Activated naive CD4-positive, alpha-beta T cell treated with Interleukin-2 at 50 U/mL for 16 hours (primary cell): ENCODE measurements at places on chromosomes 4 and X.

GRCh38 chr4:186449954-186450353 lies 105.4 kb downstream of the MTNR1A start:
- DNase-seq, result no peak

GRCh38 chr4:177555007-177555574 lies 112.9 kb upstream of the AGA start:
- DNase-seq, result no peak

GRCh38 chr4:180081072-180081471 lies 2162.1 kb upstream of the TENM3 start:
- no peak for DNase-seq

DNA sequence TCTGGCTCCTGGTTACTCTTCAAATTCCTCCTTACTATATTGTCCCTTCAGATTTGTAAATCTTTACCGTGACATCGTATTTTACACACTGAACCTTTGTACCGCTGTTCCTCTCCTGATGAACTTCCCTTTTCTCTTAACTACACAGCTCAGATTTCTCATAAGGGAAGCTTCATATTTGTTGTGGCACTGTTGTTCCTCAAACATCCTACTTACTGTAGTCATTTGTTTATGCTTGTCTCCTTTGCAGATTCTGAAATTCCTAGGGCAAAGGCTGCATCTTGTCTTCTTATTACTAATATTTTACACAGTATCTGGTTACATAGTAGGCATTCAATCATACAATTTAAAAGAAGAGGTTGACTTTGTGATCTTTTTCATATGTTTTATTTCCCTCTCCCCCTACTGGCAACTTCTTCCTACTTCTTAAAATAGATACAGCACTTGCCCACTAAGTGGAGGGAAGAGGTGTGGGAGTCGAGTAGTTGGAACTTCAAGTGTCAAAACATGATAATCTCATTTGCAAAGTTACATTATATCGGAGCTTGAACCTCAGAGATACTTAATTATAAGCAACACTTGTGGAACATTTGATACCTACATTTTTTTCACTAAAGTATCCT lies 50.0 kb downstream of the TET2 start:
- no peak for DNase-seq

DNA sequence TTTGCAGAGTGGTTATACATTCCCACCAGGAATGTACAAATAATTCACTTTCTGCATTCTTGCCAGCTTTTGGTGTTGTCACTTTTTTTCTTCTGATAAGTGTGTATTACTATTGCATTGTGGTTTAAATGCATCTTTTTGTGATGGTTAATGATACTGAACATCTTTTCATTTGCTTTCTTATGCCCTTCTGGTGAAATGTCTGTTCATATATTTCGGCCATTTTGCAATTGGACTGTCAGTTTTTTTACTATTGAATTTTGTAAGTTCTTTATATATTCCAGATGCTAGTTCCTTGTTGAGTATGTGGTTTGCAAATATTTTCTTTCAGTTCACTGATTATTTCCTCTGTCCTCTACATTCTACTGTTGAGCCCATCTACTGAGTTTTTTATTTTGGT lies 19.4 kb upstream of the BMP2K start:
- no peak for DNase-seq

- DNase-seq, result no peak
Measured at GRCh38 chr4:146261041-146261440, 46.7 kb downstream of the REELD1 start.

- DNase-seq, result no peak
Measured at GRCh38 chr4:20101831-20102230, 149.9 kb upstream of the SLIT2 start.

DNA sequence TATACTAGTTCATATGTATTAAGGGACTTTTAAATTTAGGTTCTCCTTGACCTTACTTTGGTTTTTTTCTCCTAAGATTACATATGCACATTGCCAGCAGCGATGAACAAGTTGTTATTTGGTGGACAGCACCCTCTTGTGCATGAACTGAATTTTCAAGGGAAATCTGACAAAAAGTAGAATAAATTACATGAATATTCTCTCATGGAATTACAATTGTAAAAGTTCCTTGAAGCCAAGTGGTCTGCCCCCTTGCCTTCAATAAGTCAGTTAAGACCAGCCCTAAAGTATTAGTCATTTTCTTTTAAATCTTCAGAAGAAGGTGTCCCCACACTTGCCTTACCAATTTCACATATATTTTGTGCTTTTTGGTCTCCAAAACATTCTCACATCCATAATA lies 30.7 kb upstream of the SMARCA5 start:
- no peak for DNase-seq

- DNase-seq, result no peak
Measured at GRCh38 chr4:181161669-181162068, 1081.5 kb upstream of the TENM3 start.

GRCh38 chrX:15438332-15438731 lies 54.1 kb upstream of the VEGFD start:
- DNase-seq, result no peak

DNA sequence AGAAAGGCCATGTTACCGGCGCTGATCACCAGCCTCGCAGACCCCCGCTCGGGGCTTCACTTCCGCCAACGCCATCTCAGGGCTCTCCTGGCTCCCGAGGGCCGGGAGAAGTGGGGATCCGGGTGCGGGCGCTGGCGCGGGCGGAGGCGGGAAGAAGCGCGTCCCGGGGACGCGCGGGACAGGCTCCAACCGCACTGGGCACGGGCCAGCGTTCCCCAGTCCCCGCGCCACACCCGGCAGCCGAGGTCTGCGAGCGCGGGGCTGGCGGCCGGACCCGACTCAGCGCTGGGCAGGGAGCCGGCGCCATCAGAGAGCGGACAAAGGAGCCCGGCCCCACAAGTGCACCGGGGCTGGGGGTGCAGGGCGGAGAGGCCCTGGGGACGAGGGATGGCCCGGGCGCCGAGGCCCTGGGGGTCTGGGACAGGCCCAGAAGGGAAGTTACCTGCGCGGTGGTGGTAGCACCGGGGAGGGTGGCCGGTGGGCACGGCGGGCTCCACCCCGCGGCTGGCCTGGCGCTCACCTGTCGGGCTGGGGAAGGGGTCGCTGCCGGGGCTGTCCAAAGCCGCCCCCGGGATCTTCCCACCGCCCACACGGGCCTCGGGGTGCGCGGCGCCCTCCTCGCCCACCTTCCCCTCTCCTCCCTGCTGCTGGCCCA lies 449 bp downstream of the CTPS2 start:
- DNase-seq, result no peak

DNA sequence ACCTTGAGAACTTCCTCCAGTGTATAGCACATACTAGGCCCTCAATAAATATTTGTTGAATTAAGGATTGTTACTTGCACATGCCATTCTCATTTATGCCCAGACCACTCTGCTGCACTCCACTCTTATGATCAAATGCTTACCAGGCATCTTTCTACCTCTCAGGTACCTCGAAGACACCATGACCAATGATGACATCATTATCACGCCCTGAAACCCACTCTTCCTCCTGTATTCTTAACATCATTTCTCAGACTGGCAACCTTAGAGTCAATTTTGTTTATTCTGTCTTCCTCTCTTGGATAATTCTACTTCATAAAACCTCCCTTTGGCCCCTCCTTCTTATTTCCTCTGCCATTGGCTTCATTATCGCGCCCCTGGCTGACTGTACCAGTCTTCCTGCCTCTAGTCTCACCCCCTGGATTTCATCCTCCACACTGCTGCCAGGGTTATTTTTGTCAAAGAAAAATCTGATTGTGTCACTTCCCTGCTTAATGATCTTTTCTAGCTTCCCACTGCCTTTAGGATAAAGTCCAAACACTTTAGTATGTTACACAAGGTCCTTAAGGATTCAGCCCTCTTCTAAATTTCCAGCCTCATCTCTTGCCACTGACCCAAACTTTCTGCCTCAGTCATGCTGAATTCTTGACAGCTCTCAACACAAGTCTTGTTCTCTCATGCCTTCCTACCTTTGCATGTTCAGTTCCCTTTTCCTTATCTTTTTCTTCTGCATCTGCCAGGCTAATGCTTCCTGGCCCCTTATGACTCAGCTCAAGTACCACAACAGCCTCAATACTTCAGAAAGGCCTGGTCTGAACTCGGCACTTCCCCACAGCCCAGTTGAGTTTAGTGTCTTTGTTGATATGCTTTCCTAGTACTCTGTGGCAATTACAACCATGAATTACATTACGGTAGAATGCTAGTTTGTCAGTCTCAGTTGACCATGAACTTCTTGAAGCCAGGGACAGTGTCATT lies 45.8 kb downstream of the HDAC8 start:
- DNase-seq, result no peak

- no peak for DNase-seq
Measured at GRCh38 chrX:50188859-50189600, 11.8 kb downstream of the AKAP4 start.

- DNase-seq, result no peak
Measured at GRCh38 chr4:114601304-114602052, 2.9 kb downstream of the UGT8 start.

GRCh38 chr4:39750216-39750615 lies 52.3 kb downstream of the UBE2K start:
- DNase-seq, result no peak

DNA sequence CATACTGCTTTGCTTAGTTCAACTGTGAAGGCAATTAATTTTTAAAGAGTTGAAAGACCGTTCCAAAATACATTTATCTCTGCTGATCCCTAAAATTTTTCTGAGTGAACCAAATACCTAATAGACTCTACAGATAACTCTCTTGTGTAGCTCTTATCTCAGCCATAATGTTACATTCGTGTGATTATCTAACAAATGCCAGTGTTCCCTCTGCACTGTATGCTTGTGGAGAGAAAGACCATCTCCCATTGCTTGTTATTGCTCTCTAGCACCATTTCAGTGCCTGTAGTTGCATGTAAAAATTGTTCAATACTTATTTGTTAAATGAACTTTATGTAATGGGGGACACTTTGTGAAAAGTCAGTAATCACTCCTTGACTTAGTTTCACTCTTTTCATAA lies 81.3 kb upstream of the ATOH1 start:
- DNase-seq, result no peak

GRCh38 chr4:7254736-7255487 lies 62.6 kb downstream of the SORCS2 start:
- no peak for DNase-seq

DNA sequence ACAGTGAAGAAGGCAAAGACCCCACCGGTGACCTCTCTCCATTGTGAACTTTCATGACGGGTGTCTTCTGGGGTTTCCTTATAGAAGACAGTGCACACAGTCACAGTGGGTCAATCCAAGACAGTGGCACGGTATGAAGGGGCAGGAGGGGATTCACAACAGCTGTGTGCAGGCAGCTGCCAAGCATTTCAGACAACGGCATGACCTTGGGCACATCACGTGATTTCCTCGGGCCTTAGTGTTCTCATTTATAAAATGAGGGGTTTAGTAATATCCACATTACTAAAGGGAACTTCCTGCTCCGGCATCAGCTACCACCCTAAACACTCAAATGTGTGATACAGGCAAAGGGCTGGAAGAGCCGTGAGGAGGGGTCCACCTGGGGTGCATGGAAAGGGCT lies 42.9 kb downstream of the RBM47 start:
- no peak for DNase-seq
